ENCODE measurements at places on chromosomes 5 and 9. TPM values are rescaled to one million over a fixed set of nuclear protein-coding genes. Genes with fewer than 3 reads are reported as not detected.

TTC16 gene
- 0.05 TPM for total RNA-seq

DNA sequence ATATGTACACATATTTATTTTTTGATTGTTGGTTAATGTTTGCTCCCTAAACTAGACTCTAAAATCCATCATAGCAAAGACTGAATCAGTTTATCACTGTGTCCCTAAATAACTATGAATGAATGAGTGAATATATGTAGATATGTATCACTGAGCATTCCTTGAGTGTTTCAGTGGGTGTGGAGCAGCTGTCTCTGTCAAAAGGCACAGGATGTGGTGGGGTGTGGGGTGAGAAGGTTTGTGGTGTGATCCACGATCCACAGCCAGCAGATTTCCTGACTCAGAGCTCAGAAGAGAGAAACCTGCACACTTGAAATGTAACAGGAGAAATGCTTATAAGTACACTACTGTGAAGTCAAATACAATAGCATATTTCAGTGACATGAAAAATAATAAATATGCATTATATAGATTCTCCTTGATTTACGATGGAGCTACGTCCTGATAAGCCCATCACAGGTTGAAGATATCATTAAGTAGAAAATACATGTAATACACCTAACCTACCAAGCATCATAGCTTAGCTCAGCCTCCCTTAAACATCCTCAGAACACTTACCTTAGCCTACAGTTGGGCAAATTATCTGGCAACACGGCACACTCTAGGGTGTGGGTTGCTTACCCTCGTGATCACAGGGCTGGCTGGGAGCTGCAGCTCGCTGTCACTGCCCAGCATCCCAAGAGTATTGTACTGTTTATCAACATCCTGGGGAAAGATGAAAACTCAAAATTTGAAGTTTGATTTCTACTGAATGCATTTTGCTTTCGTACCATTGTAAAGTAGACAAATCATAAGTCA is 287.0 kb downstream of the GAS1 start:
- H3K27me3 ChIP-seq, result no peaks in the 10 kb centered on the region
- H3K27ac ChIP-seq, result no peak overlapping the region
- no peak overlapping the region for H3K4me3 ChIP-seq
- no peaks in the 10 kb centered on the region for H3K4me1 ChIP-seq

SPINK13 gene
- not detected for total RNA-seq

FBP2 gene
- not detected for total RNA-seq

GRCh38 chr9:126015424-126015823 is 268.3 kb downstream of the PBX3 start:
- DNase-seq, result no peak
- H3K4me1 ChIP-seq, result no peaks in the 10 kb centered on the region
- H3K4me3 ChIP-seq, result no peak overlapping the region
- no peak overlapping the region for H3K27ac ChIP-seq

All from Panc1 (cell line).